Progenitor cell of endocrine pancreas (in vitro differentiated cells): ENCODE measurements at places on chromosomes 3 and 15. TPM values are rescaled to one million over a fixed set of nuclear protein-coding genes. Genes with fewer than 3 reads are reported as not detected.

DNA sequence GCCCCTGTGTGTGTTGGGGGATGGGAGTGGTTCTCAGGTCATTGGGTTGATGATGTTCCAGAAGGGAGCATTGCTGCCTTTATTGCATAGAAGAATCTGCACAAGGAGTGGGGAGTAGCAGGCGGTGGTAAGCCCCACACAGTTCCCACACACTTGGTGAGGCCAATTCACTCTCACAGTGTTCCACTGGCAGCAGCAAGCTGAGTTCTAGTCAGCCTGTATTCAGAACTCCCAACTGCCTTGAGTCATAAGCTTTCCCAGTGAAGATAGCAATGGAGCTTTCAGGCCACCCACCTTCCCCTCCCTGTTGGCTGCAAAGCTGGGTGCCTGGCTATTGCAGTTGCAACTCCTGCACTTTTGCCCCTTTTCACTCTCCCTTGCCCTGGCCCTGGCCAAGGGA lies 181.1 kb upstream of the RBMS3 start:
- no peaks in the 10 kb centered on the region for H3K27me3 ChIP-seq
- peaks cover 3% of the 10 kb centered on the region for H3K36me3 ChIP-seq
- DNase-seq = no peak
- no peaks in the 10 kb centered on the region for H3K4me1 ChIP-seq
- no peak overlapping the region for H3K4me3 ChIP-seq

DNA sequence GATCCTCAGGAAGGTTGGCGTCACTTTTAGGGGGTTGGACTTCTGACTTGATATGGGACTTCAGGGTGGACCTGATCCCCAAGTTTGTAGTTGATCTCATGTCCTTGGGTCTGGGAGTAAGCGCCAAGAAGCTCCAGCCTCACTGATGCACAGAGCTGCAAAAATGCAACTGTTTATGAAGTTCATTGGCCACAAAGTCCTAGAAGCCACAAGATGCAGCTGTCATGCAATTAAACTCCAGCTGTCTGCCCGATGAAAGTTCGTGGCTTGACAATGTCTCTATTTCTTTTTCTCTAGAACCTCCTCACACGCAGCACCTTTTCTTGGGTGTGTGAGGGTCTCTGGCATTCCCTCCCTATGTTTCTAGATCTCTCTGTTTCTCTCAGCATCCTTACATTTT lies 9.2 kb upstream of the ACAN start:
- peaks cover 13% of the 10 kb centered on the region for H3K4me1 ChIP-seq
- H3K36me3 ChIP-seq = no peaks in the 10 kb centered on the region
- H3K27me3 ChIP-seq = peaks cover 52% of the 10 kb centered on the region
- no peak overlapping the region for H3K27ac ChIP-seq
- no peak for DNase-seq
- H3K4me3 ChIP-seq = no peak overlapping the region

GRCh38 chr3:13569201-13569600 lies 20.3 kb downstream of the FBLN2 start:
- no peak overlapping the region for H3K4me3 ChIP-seq
- no peak overlapping the region for H3K27ac ChIP-seq

DUOXA1 gene
- total RNA-seq = 1.3 and 1.4 TPM in 2 replicates
